ENCODE measurements at places on chromosomes 6 and 20.
A peak's percentile ranks its signal among the peaks of the same experiment; 100 is the strongest.

- no peaks in the 10 kb centered on the region for H3K36me3 ChIP-seq
- H3K4me1 ChIP-seq = peaks cover 14% of the 10 kb centered on the region
- peak overlapping the region; percentile 67 for H3K27ac ChIP-seq
Measured at GRCh38 chr20:63441136-63442099, 31.0 kb downstream of the KCNQ2 start.

DNA sequence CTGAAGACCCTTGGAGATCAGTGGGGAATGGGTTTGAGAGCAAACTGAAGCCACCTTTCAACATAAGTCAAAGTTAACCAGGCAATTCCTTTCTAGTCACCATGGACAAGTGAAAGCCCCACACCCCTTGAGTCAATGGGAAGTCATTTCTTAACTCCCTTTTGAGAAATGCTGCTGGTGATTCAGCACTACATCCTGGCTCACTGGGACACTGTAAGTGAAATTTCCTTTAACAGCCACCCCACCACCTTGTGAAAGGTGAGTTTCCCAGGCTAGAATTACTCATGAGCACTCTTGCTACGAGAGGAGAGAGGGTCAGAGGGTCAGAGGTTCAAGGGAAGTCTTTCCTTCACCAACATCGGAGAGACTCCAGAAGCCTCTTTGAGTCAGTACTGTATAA is 93.3 kb upstream of the MARCKS start:
- H3K36me3 ChIP-seq = no peaks in the 10 kb centered on the region
- no peaks in the 10 kb centered on the region for H3K4me1 ChIP-seq
- no peak overlapping the region for H3K27ac ChIP-seq
- no peak overlapping the region for H3K4me3 ChIP-seq
- no peak for DNase-seq
- no peaks in the 10 kb centered on the region for H3K27me3 ChIP-seq

DNA sequence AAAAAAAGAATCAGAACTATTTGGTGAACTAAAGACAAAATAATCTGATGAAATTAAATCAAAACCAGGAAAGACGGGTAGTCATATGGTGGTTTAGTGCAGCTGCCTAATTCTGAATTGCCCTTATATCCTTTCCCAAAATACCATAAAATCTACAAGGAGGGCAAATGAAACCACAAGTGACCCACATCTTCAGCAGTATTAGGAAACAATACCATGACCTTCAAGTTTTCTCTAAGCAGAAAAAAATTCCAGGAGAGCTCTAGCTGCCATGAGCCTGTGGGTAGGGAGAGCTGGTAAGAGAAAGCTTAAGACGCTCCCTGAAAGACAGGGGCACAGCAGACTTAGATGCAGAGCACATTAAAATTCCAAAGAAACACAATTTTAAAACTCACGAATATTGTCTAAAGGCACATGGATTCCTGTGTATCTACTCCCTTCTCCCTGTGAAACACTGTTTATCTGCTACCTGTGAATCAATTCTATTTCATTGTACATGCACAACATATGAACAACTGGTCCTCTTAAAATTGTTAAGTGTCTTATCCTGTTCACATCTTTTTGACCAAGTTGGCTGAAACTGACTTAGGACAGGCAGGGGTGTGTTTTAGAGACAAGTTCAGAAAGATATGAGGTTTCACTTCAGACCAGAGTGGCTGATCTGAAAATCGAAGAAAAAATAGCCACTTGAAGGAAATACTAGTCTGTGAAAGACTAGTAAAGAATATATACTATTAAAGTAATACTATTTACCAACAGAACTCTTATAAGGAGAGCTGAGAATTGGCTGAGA is 153.6 kb upstream of the SHLD1 start:
- no peak for DNase-seq
- H3K4me1 ChIP-seq = peaks cover 77% of the 10 kb centered on the region
- H3K36me3 ChIP-seq = peaks cover 26% of the 10 kb centered on the region
- no peaks in the 10 kb centered on the region for H3K27me3 ChIP-seq

GRCh38 chr6:35485402-35485877 is 11.4 kb downstream of the TEAD3 start:
- no peak overlapping the region for H3K27ac ChIP-seq
- H3K36me3 ChIP-seq = no peaks in the 10 kb centered on the region
- no peak for DNase-seq
- no peak overlapping the region for H3K4me3 ChIP-seq
- H3K4me1 ChIP-seq = no peaks in the 10 kb centered on the region

DNA sequence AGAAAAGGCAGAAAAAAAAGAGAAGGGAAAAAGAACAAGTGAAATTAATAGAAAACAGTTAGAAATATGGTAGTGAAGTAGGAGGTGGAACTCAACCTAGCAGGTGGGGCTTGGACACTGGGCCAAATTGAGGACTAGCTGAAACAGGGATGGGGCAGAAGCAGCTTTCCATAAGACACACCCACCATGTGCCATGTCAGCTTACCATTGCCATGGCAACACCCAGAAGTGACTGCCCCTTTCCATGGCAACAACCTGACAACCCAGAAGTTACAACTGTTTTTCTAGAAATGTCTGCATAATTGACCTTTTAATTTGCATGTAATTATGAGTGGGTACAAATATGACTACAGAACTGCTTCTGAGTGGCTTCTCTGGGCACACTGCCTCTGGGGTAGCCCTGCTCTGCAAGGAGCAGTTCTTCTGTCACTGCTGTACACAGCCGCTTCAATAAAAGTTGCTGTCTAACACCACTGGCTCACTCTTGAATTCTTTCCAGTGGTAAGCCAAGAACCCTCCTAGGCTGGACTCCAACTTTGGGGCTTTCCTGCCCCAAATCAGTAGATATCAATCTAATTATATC is 35.9 kb upstream of the SLC24A3 start:
- no peak overlapping the region for H3K27ac ChIP-seq
- peaks cover 7% of the 10 kb centered on the region for H3K27me3 ChIP-seq
- H3K4me3 ChIP-seq = no peak overlapping the region
- H3K4me1 ChIP-seq = no peaks in the 10 kb centered on the region

DNA sequence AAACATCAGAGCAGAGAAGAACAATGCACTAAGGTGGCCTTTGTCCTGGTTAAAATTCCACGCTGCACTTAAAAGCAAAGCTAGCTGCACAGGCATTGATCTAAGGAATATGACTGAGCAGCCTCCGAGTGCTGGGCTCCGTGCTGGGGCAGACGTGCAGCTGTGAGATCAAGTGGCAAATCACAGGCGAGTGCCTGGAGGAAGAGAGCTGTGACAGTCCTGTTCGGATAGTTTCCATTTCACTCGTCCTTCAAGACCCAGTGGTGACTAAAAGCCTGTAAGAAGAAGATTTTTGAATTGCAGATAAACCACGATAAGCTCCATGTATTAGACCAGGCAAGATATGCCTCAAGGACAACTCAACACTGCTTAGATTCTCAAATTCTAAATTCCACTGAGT is 247.9 kb downstream of the ANKRD60 start:
- no peak overlapping the region for H3K4me3 ChIP-seq
- no peak for DNase-seq
- H3K36me3 ChIP-seq = no peaks in the 10 kb centered on the region
- H3K27me3 ChIP-seq = peaks cover 5% of the 10 kb centered on the region
- no peak overlapping the region for H3K27ac ChIP-seq
- no peaks in the 10 kb centered on the region for H3K4me1 ChIP-seq

GRCh38 chr6:55433446-55434130 is 106.3 kb downstream of the GFRAL start:
- no peak overlapping the region for H3K4me3 ChIP-seq
- no peaks in the 10 kb centered on the region for H3K27me3 ChIP-seq
- DNase-seq = no peak
- no peaks in the 10 kb centered on the region for H3K36me3 ChIP-seq
- no peaks in the 10 kb centered on the region for H3K4me1 ChIP-seq

GRCh38 chr6:119162134-119162775 is 83.8 kb upstream of the FAM184A start:
- no peak for DNase-seq
- peaks cover 5% of the 10 kb centered on the region for H3K27me3 ChIP-seq
- no peaks in the 10 kb centered on the region for H3K4me1 ChIP-seq
- no peak overlapping the region for H3K27ac ChIP-seq
- H3K4me3 ChIP-seq = no peak overlapping the region

GRCh38 chr20:54514028-54514607 is 38.7 kb downstream of the DOK5 start:
- H3K27ac ChIP-seq = no peak overlapping the region
- H3K4me1 ChIP-seq = no peaks in the 10 kb centered on the region
- no peaks in the 10 kb centered on the region for H3K36me3 ChIP-seq
- no peaks in the 10 kb centered on the region for H3K27me3 ChIP-seq
- no peak overlapping the region for H3K4me3 ChIP-seq
